ENCODE measurements at places on chromosomes 6 and 20. TPM values are rescaled to one million over a fixed set of nuclear protein-coding genes. Genes with fewer than 3 reads are reported as not detected.

The PDSS2 gene
- 19.5 TPM for total RNA-seq

The PAX1 gene
- total RNA-seq, result not detected

The CTAGE9 gene
- total RNA-seq, result not detected

The PHACTR1 gene
- 1.4 TPM for total RNA-seq

The PHACTR3 gene
- not detected for total RNA-seq

The FLRT3 gene
- total RNA-seq, result 5.6 TPM

The EDN1 gene
- total RNA-seq, result 1.3 TPM

The TFAP2C gene
- 9.5 TPM for total RNA-seq

The SDCBP2 gene
- total RNA-seq, result 1.5 TPM

The DHX16 gene
- total RNA-seq, result 39.2 TPM

The CFAP61 gene
- 0.22 TPM for total RNA-seq

The AARS2 gene
- total RNA-seq, result 25.7 TPM

The FOXQ1 gene
- not detected for total RNA-seq

The NQO2 gene
- 36.1 TPM for total RNA-seq

The METTL24 gene
- 0.50 TPM for total RNA-seq

The LINC00237 gene
- total RNA-seq, result not detected
